Trophoblast cell (in vitro differentiated cells and primary cell): ENCODE measurements at places on chromosomes 11 and 22.

DNA sequence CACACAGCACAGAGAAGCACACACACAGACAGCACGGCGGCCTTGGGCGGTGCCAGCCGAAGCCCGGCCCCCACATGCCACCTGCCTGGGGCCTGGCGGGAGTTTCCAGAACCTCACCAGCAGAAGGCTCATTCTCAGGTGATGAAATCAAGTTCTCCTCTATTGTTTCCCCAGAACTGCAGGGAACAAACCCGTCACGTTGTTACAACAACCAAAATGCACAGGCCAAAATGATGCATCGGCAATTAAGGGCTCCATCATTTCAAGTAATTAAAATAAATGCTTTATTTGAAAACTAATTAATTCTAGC lies 30.8 kb downstream of the GNB1L start:
- DNase-seq: peak; percentile 69

DNA sequence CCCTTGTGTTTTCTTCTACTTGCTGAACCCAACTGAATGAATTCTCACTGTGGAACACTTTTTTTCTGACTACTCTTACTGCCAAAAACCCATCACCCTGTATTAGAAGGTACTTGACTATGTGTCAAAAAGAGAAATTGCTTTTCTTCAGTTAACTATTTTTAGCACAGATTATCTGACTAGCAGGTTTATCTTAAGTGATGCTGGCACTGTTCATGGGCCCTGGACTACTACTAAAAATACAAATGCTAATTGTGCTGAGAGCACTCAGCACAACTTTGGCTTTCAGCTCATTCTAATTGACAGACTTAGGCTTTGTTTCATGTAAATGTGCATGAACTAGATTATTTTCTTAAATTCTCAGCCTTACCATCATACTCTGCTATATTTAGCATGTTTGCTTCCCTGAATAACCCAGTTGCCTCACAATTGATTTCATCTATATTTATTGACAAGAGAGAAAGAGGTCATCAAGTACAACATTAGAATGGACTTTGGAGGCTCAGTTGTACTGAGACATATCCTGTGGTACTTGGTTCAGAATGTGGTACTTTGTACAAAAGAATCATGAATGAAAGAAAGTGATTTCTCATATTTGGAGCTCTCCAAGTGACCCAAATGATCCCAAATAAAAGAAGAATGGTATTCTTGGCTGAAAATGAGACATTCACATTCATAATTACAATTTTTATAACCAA lies 478.3 kb downstream of the KCNA4 start:
- no peak for DNase-seq

- no peak for DNase-seq
These were observed 233.4 kb upstream of the DDI1 start for GRCh38 chr11:103803062-103803461.

- DNase-seq: no peak
These were observed 199.7 kb downstream of the NAV2 start for GRCh38 chr11:19912115-19912957.

DNA sequence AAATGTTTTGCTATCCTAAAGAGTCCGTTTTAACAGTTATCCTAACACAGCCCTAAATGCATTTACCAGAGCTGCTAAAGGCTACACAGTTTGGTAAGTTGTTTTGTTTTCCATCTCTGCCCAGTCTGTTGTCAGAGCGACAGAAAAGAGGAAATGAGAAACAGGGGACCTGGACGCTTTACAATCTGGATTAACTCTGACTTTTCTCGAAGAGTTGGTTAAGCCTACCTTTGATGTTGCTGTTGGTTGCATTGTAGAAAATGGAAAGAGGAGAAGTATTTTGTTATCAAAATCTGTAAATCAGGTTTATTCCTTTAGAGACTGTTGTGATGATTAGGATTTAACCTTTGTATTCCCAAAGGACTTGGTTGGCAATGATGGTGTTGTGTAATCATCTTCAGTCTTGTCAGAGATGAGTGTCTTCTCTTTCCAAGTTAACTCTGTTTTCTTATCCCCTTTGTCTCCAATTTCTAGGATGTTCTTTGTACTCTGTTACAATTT lies 481 bp downstream of the ANGPTL5 start:
- peak; percentile 16 for DNase-seq

GRCh38 chr11:66313321-66314185 lies 3.3 kb downstream of the CD248 start:
- no peak for DNase-seq

DNA sequence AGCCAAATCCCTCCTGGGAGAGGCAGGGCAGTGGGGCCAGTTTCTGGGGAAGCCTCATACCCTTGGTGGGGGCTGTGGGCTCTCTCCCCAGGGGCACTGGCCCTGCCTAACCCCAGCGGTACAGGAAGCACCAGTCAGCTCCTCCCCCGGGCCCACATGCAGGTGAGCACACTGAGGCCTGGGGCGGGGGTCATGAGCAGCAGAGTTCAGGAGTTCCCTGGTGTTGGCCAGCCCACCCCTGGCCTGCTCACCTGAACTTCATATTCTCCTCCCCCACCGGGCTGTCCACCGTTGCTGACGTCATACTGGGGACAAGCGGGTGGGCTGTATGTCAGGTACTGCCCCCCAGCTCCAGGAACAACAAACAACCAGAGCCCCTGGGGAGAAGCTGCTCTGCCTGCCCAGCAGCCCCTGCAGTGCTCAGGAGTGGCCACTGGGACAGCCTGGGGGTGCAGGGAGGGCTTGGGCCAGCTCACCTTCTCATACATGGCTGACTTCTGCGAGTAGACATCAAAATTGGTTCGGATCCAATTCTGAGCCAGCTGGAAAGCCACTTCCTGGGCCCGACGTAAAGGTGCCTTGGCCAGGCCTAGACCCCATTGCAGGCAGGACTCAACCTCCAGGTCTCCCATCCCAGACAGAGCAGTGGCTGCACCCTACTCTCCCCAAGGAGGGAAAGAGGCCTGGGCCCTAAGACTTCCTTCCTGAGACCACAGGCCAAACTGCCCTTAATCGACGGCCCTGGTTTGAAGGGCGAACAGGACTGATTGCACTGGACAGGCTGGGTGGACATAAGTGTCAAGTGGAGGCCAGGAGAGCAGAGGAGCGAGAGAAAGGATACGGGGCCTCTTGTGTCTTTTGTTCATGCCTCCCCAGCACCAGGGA lies 20.8 kb downstream of the TREH start:
- no peak for DNase-seq

DNA sequence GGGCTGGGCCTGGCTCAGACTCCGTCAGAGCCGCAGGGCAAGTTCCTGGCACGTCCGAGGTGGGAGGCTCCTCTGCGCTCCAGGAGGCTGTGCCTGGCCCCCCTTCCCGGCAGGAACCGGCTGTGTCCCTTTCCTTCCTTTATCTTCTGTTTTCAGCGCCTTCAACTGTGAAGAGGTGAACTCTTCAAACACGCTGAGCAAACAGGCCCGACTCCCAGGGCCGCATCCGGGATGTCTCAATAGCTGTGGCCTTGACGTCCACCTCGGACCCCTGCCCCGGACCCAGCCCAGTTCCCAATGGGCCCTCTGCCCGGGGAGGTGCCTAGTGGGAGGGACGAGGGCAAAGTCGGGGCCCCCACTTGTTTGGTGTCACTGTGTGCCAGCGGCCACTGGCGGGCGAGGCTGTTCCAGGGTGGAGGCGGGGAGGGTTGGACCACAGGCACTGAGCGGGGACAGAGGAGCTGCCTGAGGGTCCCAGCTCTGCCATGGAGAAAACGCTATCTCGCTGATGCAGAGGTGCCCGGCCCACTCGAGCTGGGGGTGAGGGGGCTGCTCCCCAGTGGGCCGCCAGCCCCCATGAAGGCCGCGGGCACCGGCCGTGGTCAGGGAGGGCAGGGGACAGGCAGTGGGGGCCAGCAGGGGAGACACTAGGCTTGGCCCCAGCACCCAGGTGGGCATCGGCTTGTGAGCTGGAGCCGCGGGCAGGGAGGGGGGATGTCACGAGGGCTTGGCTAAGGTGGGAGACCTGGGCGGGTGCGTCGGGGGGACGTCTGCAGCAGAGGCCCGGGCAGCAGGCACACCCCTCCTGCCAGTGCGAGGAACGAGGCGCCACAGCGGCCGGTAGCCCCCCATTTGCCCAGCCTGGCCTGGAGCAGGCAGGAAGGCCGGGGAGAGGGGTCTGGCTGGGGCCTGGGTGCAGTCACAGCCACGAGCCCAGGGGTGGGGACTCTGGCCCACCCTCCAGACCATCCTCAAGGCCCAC lies 2.7 kb upstream of the MUC5B start:
- no peak for DNase-seq

GRCh38 chr11:50188040-50188439 lies 155.4 kb downstream of the OR4C45 start:
- no peak for DNase-seq

DNA sequence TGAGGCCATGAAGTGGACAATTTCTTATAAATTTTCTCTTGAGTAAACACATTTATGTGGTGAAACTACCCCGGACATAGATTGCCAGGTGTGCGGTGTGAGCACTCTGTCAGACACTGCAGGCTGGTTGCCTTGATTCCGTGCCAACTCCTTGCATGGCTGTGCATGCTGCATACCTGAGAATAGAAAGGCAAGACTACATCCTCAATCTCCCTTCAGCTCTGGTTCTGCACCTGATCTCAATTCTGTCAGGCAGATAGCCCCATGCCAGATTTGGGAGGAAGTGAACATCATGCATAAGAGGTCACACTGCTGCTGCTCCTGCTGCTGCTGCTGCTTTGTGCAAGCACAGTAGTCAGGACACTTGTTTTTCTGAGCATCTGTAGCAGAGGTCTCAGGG lies 42.5 kb upstream of the DEUP1 start:
- DNase-seq: no peak

DNA sequence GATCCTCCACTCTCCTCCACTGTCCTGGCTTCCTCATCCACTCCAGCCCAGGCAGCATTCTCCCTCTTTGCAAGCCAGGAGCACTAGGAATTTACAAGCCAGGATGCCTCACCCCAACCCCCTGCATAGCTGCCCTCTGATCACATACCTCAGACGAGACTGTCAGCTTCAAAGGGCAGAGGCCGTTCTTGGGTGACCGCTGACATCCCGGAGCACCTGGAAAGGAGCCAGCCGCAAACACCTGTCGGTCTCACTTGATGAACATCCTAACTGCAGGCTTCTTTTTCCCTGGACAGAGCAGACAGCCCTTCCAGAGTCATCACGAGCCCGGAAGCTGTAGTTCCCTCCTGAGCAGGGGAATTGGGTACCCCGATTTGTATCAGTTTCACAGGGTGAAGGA lies 451.3 kb upstream of the B3GAT1 start:
- DNase-seq: peak; percentile 40

- DNase-seq: no peak
These were observed 80.7 kb downstream of the PKNOX2 start for GRCh38 chr11:125245299-125245698.

GRCh38 chr11:131522851-131523250 lies 152.4 kb downstream of the NTM start:
- no peak for DNase-seq
